Dermis blood vessel endothelial cell (primary cell): ENCODE measurements at places on chromosomes 4 and X.

GRCh38 chr4:13942977-13943376 lies 315.5 kb upstream of the BOD1L1 start:
- no peak for DNase-seq

DNA sequence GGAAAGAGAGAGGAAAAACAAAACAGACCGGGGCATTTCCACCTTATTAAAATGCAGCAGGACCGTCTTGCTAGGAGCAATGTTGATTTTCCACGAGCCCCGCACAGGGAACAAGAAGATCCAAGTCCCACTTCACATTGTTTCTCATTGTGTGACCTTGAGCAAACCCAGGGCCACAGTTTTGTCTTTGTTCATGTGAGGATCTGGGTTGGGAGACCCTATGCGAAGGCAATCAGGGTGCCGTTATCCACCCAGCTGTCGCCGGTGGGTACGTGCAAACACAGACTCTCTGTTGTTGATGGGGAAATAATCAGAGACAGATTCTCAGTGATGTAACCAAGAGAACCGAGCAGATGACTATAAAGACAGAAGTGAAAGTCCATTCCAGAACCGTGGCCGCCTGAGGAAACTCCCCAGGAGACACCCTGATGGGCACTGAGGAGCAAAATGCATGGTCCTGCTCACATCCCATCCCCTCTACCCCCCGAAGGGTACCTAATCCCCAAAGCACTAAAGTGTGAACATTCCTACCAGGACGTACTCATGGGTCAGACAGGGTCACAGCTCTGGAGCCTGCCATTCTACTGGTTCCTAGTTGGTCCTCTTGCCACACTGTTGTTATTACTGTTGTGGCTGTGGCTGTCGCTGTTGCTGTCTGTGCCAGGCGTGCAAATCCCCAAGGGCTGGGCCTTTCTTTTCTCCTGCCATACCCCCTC lies 102.7 kb upstream of the RBPJ start:
- DNase-seq = no peak

- DNase-seq = no peak
Measured at GRCh38 chr4:71992571-71993312, 39.1 kb upstream of the NPFFR2 start.

- peak; percentile 43 for DNase-seq
Measured at GRCh38 chrX:119870626-119871131, 854 bp downstream of the RNF113A start.
